Thoracic aorta (tissue), 2 donors: ENCODE measurements at places on chromosomes 4 and X. TPM values are rescaled to one million over a fixed set of nuclear protein-coding genes. Genes with fewer than 3 reads are reported as not detected.
A peak's percentile ranks its signal among the peaks of the same experiment; 100 is the strongest.

The SMARCA1 gene
- 56.6 TPM for total RNA-seq

The DCX gene
- not detected for total RNA-seq

The ODAM gene
- not detected for total RNA-seq

The LPAR4 gene
- 1.2 TPM for total RNA-seq

The AFF2 gene
- 7.4 TPM for total RNA-seq

DNA sequence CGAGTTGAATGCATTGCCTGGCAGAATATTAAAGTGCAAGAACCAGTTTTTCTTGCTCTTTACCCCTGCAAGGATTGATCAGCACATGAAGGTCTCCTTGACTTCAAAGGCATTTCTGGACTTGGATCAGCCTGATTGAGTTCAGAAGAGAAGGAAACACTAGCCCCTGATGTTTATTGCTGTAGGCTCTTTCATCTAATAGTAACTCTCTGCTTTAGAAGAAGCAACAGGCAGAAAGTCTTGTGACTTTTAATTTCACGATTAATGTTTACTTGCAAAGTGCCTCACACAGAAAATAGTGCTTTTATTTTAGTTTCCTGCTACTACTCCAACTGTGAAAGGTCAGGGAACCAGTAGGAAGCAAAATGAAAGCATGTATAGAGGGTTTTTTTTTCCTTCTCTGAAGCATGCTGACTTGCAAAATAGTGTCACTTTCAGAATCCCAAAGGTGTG lies 69.1 kb downstream of the PCDH7 start:
- H3K4me1 ChIP-seq: peaks cover 32% of the 10 kb centered on the region
- H3K4me3 ChIP-seq: peak overlapping the region; percentile 29
- DNase-seq: no peak
- H3K27ac ChIP-seq: no peak overlapping the region

DNA sequence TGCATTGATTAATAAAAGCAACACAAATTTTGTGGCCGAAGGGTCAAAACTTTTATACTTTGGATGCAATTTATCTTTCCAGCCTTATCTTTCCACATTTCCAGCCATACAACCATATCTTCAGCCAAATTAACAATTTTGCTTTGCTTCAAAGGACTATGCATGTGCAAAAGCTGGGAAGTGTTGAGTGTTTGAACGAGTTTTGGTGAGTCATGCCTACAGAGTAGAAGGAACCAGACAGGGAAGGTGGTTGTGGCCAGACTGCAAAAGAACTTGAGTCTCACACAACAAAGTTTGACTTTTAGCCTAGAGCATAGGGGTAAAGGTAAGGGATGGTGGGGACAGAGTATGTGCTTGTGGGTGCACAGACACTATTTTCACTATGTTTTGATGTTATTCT lies 53.0 kb upstream of the GABRA2 start:
- H3K36me3 ChIP-seq: no peaks in the 10 kb centered on the region
- no peak overlapping the region for H3K4me3 ChIP-seq
- H3K4me1 ChIP-seq: no peaks in the 10 kb centered on the region
- no peak for DNase-seq
- H3K27me3 ChIP-seq: no peaks in the 10 kb centered on the region

GRCh38 chrX:70527610-70528345 lies 83.1 kb downstream of the DLG3 start:
- no peaks in the 10 kb centered on the region for H3K36me3 ChIP-seq
- no peak overlapping the region for H3K27ac ChIP-seq
- no peak for DNase-seq
- no peaks in the 10 kb centered on the region for H3K4me1 ChIP-seq

DNA sequence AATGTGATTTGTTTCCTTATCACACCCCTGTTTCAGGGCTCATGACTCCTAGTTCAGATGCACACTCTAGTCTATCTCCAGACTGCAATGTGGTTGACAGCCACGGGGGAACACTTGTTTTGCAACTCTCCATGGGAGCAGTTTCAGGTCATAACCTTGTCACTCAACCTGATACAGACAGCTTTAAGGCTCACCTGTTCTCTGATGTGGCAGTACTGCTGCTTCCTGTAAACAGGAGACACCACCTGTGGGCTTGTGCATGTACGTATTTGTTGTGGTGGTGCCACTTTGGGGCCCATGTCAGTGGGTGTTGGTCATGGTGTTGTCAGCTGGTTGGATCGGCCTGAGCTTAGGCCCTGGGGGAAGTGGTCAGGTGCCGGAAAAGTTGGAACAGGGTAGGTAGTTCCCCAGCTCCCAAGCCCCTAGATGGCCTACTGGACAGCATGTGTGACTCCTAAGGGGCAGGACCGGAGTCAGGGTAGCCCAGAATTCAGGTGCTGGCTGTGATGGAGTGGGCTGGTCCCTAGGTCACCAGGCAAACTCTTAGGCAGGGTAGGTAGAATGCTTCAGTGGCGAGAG lies 46.2 kb downstream of the FAM9B start:
- H3K27me3 ChIP-seq: no peaks in the 10 kb centered on the region
- H3K27ac ChIP-seq: no peak overlapping the region
- DNase-seq: no peak
- H3K4me3 ChIP-seq: no peak overlapping the region
- H3K4me1 ChIP-seq: no peaks in the 10 kb centered on the region

DNA sequence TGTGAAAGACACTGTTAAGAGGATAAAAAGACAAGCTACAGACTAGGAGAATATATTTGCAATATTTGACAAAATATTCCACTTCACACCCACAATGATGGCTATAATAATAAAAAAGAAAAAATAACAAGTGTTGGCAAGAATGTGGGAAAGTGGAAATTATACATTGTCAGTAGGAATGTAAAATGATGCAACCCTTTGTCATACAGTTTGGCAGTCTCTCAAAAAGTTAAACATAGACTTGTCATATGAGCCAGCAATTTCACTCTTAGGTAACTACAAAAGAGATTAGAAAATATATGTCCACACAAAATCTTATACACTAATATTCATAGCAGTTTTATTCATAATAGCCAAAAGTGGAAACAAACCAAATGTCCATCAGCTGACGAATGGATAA lies 5.2 kb upstream of the RADX start:
- no peaks in the 10 kb centered on the region for H3K27me3 ChIP-seq
- no peak overlapping the region for H3K4me3 ChIP-seq
- DNase-seq: no peak
- H3K4me1 ChIP-seq: no peaks in the 10 kb centered on the region
- H3K27ac ChIP-seq: no peak overlapping the region

DNA sequence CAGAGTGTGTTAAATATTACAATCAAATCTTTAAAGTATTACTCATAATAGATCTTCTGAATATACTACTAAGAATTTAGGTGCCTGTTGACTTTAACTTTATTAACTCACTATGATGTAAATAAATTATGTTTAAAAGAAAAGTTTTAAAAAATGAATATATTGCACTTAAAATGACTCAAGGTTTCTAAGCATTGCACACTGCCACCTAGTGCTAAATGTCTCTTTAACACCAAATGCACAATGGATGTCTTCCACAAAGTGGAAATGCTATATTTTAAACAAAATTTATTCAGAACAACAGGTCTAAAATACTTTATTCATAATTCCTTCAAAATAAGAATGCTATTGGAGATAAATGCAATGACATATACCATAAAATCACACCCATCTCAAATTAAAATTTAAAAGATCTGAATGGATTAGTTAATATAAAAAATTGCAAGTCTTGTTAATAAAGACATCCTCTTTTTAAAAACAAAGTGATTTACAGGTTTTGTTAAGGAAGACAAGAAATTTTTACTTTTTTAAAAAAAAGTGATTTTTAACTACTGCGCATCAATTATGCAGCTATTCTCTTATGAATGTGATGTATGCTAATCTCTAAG lies 5.5 kb downstream of the INPP4B start:
- H3K4me1 ChIP-seq: peaks cover 6% of the 10 kb centered on the region
- no peak overlapping the region for H3K27ac ChIP-seq
- H3K36me3 ChIP-seq: no peaks in the 10 kb centered on the region
- no peak overlapping the region for H3K4me3 ChIP-seq

GRCh38 chrX:1401611-1402430 lies 9.9 kb upstream of the SLC25A6 start:
- no peak overlapping the region for H3K4me3 ChIP-seq
- peaks cover 32% of the 10 kb centered on the region for H3K36me3 ChIP-seq
- no peak overlapping the region for H3K27ac ChIP-seq
- H3K27me3 ChIP-seq: no peaks in the 10 kb centered on the region
- no peak for DNase-seq

- H3K4me3 ChIP-seq: no peak overlapping the region
- H3K27me3 ChIP-seq: no peaks in the 10 kb centered on the region
- H3K4me1 ChIP-seq: no peaks in the 10 kb centered on the region
Measured at GRCh38 chr4:10732914-10733415, 48.4 kb upstream of the CLNK start.

DNA sequence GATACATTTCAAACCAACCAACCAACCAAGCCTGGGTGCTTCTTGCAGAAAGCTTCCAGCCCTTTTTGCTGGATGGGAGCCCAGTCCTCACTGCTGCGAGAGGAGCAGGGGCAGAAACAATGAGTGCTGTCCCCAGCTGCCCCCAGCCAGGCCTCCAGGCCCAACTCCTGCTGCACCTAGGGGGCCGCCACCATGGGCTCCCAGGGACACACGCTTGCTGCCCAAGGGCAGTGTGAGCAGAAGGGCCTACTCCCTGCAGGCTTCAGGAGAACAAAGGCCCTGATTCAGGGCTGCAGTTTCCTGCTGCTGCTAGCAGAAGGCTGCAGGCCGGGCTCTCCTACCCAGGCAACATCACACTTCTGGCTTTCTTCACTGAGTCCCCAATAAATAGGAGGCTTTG lies 37.7 kb upstream of the ENPP6 start:
- no peaks in the 10 kb centered on the region for H3K4me1 ChIP-seq
- no peaks in the 10 kb centered on the region for H3K36me3 ChIP-seq
- DNase-seq: no peak

DNA sequence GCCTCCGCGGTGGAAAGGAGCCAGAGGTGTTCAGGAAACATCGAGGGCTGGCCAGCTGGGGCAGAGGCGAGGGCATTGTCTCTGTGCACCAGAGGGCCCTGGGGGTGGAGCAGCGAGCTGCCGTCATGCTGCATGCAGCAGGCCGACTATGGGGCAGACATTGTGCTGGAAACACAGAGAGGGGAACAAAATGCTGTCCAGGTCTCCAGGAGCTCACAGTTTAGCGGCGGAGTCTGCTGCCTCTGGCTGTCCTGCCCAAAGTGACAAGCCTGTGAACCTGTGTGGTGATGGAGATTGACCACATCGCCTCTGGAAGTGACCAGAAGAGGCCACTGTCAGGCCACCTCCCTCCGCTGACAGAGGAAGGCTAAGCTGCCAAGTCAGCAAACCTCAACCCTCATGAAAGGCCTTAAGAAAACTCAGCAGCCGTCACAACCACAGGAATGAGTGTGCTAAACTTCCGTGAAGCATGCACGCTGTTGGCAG lies 20.1 kb upstream of the SASH3 start:
- H3K36me3 ChIP-seq: no peaks in the 10 kb centered on the region
- no peaks in the 10 kb centered on the region for H3K4me1 ChIP-seq
- no peaks in the 10 kb centered on the region for H3K27me3 ChIP-seq
- DNase-seq: no peak
- no peak overlapping the region for H3K27ac ChIP-seq
